Activated T-cell treated with anti-CD3 and anti-CD28 coated beads, Interleukin-2, amount 50 U/mL, for 1 hour (primary cell): ENCODE measurements at places on chromosomes 5 and 9.

GRCh38 chr9:38422555-38423260 lies 1.5 kb downstream of the IGFBPL1 start:
- DNase-seq = no peak

GRCh38 chr5:134536876-134537275 lies 11.4 kb downstream of the JADE2 start:
- no peak for DNase-seq

DNA sequence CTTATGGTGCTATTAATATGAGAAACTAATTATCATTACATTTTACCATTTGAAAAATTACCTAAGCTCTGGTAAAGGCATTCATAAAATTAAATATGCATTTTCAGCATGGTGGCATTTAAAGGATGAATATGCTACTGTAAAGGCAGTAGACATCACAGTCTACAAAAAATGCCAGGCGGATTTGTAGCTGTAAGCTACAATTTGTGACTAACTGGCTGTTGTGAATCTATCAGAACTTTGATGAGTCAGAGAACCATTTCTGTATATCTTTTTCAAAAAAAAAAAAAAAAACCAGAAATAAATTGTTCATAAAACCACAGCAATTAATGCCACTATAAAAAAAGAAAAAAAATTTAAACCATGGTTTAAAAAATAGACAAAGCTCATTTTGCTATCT lies 186.3 kb downstream of the NFIB start:
- no peak for DNase-seq

DNA sequence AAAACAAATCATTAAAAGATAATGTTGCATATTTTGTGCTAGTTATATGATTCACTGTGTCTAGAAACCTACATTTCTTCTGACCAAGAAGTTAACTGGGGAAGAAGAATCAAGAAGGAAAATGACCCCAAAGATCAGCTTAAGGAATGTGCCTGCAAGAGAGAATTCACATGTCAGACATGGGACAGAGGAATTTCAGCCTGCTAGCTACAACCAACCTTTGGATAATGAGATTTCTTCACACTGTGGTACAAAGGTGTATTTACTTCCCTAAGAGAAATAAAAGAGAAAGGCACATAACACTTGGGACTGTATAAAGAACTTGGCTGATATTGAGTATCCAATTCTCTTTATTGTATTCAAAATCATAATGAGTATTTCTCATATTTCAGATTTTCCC lies 39.6 kb upstream of the ELL2 start:
- DNase-seq = no peak

DNA sequence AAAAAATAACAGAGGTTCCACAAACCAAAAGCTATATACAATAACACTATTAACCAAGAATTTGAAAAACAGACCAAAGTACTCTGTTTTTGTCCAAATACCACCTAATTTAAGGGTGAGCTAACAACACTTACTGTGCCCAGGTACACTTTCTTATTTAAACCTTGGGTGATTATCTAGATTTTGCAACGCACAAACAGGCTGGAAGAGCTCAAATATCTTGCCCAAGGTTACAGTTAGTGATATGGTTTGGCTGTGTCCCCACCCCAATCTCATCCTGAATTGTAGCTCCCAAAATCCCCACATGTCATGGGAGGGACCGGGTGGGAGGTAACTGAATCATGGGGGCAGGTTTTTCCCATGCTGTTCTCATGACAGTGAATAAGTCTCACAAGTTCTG lies 58.9 kb downstream of the CDK5RAP2 start:
- DNase-seq = no peak

DNA sequence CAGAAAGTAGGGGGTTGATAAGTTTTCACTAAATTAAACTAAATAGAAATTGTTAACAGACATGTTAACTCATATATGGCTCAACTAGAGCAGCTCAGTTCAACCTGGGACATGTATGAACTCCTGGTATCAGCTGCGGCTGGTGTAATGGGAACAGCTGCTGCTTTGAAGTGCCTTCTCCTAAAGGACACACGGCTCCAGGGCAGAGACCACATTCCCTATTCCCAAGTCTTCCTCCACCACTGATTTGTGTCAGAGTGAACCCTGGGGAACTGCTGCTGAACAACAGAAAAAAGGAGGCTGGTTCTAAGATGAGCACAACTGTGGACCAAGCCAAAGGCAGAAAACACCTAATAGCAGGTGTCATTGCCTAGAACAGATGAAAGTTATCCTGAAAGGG lies 71.1 kb downstream of the MAPKAP1 start:
- no peak for DNase-seq

- no peak for DNase-seq
Measured at GRCh38 chr5:106415541-106415940, 1255.2 kb downstream of the EFNA5 start.

DNA sequence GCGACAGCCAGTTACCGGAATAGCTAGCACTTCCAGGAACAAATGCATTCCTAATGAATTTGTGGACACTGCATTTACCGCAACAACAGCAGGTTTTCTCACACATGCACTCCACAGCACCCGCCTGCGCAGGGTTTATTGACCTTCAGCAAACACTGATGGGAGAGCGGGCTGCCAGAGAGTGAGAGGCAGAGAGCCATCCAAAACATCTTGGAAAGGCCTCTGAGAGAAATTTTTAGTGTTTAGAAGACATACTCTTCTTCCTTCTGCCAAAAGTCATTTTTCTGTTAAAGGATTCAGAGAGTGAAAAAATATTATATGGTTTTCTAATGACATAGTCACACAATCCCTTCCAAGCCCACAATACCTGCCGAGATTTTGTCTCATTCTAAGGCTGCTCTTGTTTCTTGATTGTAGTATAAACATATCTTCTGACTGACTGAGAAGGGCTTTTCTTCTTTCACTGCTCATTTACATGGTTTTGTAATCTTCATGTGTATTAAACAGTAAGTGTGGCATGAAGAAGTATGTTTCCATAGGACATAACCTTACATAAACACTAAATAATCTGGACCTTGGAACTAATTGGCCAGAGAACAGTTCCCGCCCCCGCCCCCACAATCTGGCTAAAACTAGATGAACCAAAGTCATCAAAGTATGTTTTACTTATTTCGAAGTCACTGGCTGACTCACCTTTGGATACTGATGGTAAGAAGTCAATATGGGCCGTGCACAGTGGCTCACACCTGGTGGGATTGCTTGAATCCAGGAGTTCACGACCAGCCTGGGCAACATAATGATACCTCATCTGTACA lies 432.5 kb upstream of the MEF2C start:
- DNase-seq = no peak

- no peak for DNase-seq
Measured at GRCh38 chr9:18994263-18994916, 38.6 kb downstream of the SAXO1 start.

DNA sequence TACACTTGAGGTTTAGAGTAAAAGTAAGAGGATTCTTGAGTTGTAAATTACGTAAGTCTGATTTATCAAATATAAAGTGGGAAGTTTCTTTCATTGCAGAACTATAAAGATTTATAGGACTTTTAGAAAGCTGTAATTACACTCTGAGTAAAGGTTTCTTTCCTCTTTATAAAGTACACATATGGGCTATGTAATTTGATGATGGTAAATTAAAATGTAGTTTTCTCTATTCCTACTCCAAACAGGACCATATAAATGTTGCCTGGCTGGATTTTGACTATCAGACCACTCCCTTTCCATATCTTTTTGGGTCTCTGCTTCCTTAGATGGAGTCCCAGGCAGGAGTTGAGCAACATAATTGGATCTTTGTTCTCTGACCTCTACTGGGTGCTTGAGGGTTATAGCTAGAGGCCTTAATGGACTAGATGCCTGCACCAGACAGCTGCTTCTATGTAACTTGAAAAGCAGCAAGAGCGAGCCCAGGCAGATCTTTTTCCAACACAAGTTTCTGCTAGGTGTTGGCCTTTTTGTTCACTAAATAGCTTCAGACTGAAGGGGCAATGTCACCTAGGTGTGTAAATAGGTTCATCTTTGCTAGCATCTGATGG lies 11.4 kb upstream of the TEX48 start:
- DNase-seq = no peak

- no peak for DNase-seq
Measured at GRCh38 chr9:35689542-35690293, at the start of gene TPM2. TPM2 (minus strand) TSS chr9:35689925; CDS start chr9:35689817, 108 bp downstream.

DNA sequence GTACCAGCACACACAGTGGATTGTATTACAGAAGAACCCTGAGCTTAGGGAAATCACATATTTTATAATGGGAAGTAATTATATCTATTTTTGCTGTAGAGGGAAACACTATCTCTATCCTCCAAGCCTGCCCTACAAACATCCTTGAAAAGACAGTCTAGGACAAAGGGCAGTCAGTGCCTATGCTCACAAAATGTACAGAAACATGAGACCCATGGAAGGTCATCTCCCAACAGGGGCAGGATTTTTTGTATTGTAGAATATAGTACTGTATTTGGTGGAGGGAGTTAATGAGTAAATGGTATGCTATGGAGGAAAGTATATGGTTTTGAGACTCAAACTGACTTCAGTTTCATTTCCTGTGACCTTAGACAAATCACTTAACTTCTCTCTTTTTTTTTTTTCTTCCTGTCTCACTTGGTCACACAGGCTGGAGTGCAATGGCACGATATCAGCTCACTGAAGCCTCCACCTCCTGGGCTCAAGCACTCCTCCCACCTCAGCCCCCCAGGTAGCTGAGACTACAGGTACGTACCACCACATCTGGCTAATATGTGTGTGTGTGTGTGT lies 5.8 kb upstream of the RAB14 start:
- no peak for DNase-seq

DNA sequence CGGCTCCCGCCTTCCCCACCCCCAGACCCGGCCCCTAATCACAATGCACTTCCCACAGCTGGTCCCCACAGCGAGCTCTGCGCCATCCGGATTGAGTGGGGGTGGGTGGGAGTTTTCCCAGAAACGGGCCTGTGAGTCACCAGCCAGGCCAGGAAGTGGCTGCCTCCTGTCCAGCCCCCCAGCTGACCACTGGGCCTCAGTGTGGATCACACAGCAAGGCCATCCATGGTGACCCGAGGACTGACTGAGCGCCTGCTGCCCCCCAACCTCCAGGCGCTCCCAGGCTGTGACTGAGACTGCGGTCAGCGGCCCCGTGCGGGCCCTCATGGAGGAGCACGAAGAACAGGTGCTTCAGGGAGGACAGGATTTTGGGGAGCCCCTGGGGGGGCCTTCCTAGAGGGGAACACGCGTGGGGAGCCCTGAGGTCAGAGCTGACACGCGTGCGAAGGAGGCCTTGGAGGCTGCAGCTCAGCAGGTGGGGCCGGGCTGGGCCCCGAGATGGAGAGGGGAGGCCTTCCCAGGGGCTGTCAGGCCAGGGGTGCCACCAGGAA lies 48.3 kb upstream of the EGFL7 start:
- DNase-seq = no peak

DNA sequence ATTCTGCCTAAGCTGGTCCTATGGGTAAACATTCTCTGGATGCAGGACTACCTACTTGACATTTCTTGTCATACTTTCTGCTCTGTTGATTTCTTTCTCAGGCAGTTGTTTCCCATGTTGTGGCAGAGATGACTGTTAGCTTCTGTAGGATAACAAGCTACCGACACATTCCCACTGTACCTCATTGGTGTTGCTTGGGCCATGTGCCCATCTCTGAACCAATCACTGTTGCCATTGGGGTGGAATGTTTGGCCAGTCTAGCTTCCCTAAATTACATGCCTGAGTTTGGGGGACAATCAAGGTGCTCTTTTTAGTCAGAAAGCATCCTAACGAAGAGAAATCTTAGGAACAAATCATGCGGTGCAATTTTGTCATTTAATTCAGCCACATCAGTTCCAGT lies 212.0 kb downstream of the KDM4C start:
- DNase-seq = no peak

DNA sequence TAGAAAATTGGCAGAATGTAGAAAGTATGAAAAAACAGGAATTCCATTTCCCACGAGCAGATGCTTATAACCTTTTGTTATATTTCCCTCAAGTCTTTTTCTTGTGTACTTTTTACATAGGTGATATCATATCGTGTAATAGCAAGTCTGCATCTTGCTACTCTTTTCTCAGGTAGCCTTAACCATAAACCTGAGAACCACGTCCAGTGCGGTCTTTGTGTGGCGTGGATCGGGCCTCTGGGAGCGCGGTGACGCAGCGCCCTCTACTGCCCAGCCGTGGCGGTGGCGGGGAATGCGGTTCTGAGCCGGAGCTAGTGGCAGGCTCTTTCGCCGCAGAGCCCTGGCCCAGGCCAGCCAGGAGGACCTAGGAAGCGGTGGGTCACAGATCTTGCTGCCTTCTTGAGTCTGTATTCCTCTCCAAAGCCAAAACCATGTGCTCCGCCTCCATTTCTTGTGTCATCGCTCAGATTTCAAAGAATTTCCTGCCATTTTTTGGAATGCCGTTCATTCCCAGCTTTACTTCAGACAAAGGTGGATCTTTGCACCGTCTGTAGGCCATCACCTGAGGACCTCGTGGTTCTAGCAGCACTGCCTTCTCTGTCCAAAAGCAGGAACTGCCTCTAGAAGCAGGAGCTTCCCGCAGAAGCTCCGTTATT lies 71.9 kb downstream of the MVB12B start:
- DNase-seq = peak; percentile 82

GRCh38 chr5:122390154-122390553 lies 78.1 kb downstream of the SNCAIP start:
- no peak for DNase-seq

DNA sequence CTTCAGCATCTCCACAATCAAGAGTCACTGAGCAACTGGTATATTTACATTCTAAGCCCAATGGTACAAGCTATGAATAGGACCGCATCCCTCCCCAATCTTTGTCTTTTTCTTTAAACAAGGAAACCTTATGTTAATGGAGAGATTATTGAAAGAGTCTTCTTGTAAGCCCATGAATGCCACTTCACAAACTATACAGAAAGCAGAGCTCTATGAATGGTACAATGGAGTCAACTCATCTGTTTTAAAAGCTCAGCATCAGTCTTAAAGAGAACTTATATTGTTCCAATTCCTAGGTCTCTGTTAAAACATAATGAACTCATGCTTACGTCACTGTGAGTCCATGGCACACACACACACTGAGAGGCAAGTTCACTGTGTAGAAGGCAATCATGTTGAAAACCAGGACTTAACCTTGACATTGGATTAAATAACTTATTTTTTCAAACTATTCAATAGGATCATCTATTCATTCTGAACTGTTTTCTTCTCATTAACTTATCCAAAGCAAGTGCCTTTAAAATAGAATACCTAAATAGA lies 4.5 kb downstream of the NREP start:
- DNase-seq = no peak

DNA sequence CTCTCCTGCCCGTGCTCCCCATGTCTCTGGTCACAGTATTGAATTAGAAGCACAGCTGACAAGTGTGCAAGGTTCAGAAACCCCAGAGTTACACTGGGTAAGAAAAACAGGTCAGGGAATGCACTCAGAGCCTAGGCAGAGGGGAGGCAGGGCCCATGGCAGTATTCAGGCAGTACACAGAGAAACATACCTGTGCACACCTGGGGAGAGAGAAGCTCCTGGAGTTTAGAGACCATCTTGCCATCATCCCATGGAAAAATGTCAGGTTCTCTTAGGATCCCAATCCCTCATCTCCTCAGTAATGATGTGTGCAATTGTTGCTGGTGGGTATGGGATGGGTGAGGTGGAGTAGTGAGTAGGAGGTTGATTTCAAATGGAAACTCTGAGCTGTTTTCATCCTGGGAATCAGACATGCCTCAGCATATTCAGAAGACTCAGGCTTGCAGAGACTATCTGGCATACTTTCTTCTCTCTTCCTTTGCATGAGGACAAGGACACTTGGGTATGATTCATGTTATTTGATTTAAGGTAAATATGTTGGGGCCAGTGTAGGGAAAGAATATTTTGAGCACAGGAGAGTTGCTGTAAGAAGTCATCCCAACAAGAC lies 228.5 kb downstream of the ESM1 start:
- no peak for DNase-seq

- no peak for DNase-seq
Measured at GRCh38 chr5:62547945-62548630, 30.5 kb upstream of the LRRC70 start.
